GOT3 (cell line): ENCODE measurements at places on chromosomes 16 and 17.

- DNase-seq: no peak
Observed at GRCh38 chr16:1743376-1744337, 27.7 kb downstream of the NME3 start.

GRCh38 chr16:85753559-85753958, 2.7 kb upstream of the C16orf74 start:
- no peak for DNase-seq

GRCh38 chr17:65345261-65346005, 208.3 kb downstream of the RGS9 start:
- DNase-seq: no peak

DNA sequence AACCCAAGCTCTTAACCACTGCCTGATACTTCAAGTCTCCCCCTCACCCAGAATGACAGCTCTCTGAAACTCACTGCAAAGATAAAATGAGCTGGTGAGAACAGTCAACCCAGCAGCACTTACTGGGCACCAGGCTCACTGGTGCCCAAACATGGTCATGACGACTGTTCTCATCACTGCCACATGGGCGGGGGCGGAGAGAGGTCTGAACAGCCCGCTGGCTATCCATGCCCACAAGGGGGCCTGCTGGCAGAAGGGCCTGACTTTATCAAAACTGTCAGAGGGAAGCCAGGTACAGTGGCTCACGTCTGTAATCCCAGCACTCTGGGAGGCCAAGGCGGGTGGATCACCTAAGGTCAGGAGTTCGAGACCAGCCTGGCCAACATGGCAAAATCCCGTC, 4.0 kb downstream of the MYBBP1A start:
- DNase-seq: no peak

DNA sequence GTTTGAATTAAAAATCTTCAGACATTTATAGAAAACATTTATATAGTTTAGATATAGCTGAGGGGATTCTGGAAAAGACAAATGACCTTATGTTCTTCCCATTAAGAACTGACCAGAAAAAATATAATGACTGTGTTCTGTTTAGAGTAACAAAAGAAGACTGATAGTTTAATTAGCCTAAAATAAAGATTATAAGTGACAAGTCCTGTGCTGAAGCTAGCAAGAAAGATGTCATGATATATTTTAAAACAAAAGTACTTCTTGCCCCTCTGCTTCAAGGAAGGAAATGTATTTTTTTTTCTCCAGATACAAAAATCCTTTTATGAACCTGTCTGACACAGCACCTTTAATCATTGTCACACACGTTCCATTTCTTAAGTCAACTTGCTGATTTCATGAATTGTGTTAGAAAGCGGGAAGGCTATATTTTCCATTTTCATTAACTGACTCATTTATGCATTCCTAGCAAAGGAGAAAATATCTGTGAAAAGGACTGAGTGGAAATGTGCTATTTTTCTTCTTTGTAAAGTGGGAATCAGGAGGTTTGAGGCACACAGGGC, 690.7 kb upstream of the GOT2 start:
- no peak for DNase-seq

DNA sequence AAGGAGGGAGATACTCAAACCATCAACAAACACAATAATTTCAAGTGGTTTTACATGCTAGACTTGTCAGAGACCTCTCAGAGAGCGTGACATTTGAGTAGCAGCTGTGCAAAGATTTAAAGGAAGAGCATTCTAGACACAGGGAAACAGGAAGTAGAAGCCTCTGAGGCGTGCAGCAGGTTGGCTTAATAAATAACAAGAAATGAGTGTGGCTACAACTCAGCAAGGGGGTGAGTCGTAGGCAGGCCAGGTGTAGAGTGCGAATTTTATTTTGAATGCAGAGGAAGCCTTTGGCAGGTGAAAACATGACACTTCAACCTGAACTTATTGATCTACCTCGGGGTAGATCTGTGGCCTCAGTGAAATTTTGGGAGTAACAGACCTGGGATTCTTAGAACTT, 73.2 kb upstream of the MRTFB start:
- DNase-seq: no peak
